ENCODE measurements at places on chromosomes 7 and 10. TPM values are rescaled to one million over a fixed set of nuclear protein-coding genes. Genes with fewer than 3 reads are reported as not detected.

PRTFDC1 gene
- 26.3 TPM for total RNA-seq

ZNF117 gene
- total RNA-seq = 42.3 TPM

NAPEPLD gene
- 17.0 TPM for total RNA-seq

DNA sequence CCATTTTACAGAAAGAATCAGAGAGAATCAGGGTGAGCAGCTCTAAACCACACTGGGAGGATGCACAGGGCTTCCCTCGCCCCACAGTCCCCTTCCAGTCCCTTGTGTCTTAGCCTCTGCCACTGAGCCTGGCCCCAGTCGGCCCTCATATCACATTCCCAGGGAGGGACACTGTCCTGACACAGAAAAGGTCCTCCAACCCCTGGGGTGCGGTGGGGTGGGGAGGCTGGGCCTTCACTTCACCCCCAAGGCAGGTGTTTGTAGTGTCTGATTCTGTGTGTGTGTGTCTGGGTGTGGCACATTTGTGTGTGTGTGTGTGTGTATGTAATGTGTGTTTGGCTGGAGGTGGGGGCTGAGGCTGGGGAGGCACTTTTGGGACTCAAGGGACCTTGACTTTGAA, 1.8 kb upstream of the KCP start:
- no peaks in the 10 kb centered on the region for H3K36me3 ChIP-seq
- DNase-seq = no peak
- H3K27ac ChIP-seq = peak overlapping the region; percentile 95

- no peaks in the 10 kb centered on the region for H3K36me3 ChIP-seq
- H3K27ac ChIP-seq = no peak overlapping the region
- H3K27me3 ChIP-seq = peaks cover 6% of the 10 kb centered on the region
- peak overlapping the region; percentile 36 for H3K4me3 ChIP-seq
- no peak for DNase-seq
These were observed 200.9 kb upstream of the TBX20 start for GRCh38 chr7:35454575-35455385.

GRCh38 chr7:130148561-130148960, 56.6 kb downstream of the TMEM209 start:
- no peaks in the 10 kb centered on the region for H3K36me3 ChIP-seq
- DNase-seq = no peak
- H3K4me1 ChIP-seq = peaks cover 35% of the 10 kb centered on the region
- no peak overlapping the region for H3K4me3 ChIP-seq
- H3K27ac ChIP-seq = peak overlapping the region; percentile 87
- H3K27me3 ChIP-seq = no peaks in the 10 kb centered on the region
